KG1 (cell line): ENCODE measurements at places on chromosomes 12 and 14.

DNA sequence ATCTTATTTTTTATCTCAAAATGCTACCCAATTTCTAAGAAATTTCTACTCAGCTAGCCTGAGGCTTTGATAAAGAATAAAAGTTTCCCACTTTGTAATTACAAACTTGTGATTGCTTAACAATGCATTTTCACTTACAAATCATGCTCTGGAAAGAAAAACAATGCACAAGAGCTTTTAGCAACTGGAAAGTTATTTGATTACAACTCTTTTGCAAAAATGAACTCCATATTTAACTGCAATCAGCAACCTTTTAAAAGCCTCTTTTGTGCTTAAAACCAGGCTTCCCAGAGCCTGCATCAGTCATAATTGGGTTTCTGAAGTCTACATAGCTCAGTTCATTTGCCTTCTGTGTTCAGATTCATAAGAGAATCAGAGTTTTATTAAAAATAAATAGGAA is 395.2 kb downstream of the PAWR start:
- no peak for DNase-seq

DNA sequence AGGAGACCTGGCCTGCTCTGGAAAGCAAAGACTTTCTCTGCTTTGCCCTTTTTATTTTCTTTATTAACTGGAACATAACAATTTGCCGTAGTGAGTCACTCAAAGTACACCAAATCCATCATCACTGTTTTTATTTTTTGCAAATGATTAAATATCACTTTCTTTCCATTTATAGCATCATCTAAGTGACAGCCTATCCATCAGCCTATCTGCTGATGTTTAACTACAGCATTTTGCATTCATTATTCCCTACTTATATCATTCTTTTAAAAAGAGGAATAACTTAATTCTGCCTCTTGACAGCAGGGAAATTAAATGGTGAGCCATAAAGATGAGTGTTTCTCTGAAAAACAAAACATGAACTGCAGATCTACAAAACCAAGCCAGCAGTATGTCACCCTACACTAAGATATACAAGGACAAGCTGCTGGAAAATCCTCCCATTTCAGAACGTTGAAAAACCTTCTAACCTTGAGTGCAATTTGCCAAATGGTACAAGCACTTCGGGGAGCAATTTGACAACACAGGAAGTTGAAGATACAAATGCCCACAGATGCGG is 821.3 kb upstream of the TMEM132C start:
- DNase-seq: no peak

GRCh38 chr14:61342486-61342885 is 21.1 kb downstream of the PRKCH start:
- no peak for DNase-seq

GRCh38 chr12:22322091-22322490 is 12.4 kb downstream of the ST8SIA1 start:
- DNase-seq: no peak

- DNase-seq: no peak
Measured at GRCh38 chr14:22407033-22407432, 182.0 kb downstream of the DAD1 start.

GRCh38 chr12:100184549-100185145 is 16.0 kb upstream of the ACTR6 start:
- no peak for DNase-seq
